A549 (cell line): ENCODE measurements at places on chromosomes 7 and 10. TPM values are rescaled to one million over a fixed set of nuclear protein-coding genes. Genes with fewer than 3 reads are reported as not detected.

Gene PRRT4
- polyA plus RNA-seq = 0.15 to 0.20 TPM (median 0.16 TPM) in 3 replicates

Gene AKR1C2
- polyA plus RNA-seq = 5,292 to 5,660 TPM (median 5,410 TPM) in 3 replicates

Gene SPDYE16
- not detected in 3 replicates for polyA plus RNA-seq

Gene ERVW-1
- not detected in 3 replicates for polyA plus RNA-seq

Gene LRGUK
- polyA plus RNA-seq = 0.21 to 0.29 TPM (median 0.28 TPM) in 3 replicates

Gene HOXA4
- polyA plus RNA-seq = 2.1 to 3.0 TPM (median 2.3 TPM) in 3 replicates

Gene GPR37
- polyA plus RNA-seq = 0.47 to 0.61 TPM (median 0.57 TPM) in 3 replicates

Gene ST8SIA6
- 0.09 to 0.25 TPM (median 0.20 TPM) in 3 replicates for polyA plus RNA-seq

Gene ASB10
- not detected in 3 replicates for polyA plus RNA-seq

Gene SORCS3
- polyA plus RNA-seq = not detected in 3 replicates

Gene HSPA12A
- polyA plus RNA-seq = 16.7 to 17.8 TPM (median 16.9 TPM) in 3 replicates

Gene OR2F2
- polyA plus RNA-seq = not detected in 3 replicates

Gene ANKRD30A
- 0.83 to 1.0 TPM (median 0.97 TPM) in 3 replicates for polyA plus RNA-seq

Gene TBX20
- polyA plus RNA-seq = 1.3 to 1.6 TPM (median 1.5 TPM) in 3 replicates

Gene PTPRN2
- polyA plus RNA-seq = 0.41 to 0.51 TPM (median 0.46 TPM) in 3 replicates

Gene FHIP2A
- 8.8 to 9.5 TPM (median 8.9 TPM) in 3 replicates for polyA plus RNA-seq

Gene PLXDC2
- 0.03 to 0.08 TPM (median 0.07 TPM) in 3 replicates for polyA plus RNA-seq

Gene WNT8B
- 0.04 to 0.05 TPM in 2 of 3 replicates, not detected in the other for polyA plus RNA-seq
